ENCODE measurements at places on chromosomes 2 and 18.

DNA sequence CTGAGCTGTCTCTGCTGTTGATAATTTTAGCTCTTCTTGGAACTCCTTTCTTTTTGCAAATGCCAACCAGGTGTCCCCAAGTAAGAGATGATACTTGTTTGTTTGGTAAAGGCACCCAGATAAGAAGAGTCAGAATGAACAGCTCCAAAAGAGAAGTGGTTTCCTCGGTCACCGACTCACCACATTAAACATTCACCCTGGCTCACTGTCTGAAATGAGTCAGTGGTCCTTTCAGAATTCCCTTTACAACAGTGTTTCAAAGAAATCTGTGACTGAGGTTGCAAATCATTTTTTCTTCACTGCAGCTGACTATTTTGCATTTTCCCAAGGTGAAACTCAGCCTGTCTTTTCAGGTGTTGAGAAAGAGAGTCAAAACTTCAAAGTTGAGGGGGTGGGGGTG, 16.2 kb upstream of the CXCR4 start:
- DNase-seq = no peak

DNA sequence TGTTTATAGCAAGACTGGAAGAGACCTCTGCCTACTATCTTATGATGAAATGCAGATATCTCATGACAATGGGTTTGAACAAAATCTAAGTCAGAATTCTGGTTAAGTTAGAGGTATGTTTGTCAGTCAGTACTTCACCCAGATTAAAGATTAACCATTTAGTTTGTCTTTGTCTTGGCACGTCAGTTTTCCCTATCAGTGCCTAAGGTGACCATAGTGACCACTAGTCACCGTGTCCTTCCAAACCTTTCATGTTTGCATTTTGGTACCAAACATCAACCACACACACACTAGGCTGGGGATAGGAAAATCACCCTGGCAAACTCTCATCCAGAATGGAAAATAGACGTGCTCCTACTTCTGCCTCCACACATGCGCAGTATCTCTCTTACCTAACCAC, 248.9 kb downstream of the PIEZO2 start:
- no peak for DNase-seq

DNA sequence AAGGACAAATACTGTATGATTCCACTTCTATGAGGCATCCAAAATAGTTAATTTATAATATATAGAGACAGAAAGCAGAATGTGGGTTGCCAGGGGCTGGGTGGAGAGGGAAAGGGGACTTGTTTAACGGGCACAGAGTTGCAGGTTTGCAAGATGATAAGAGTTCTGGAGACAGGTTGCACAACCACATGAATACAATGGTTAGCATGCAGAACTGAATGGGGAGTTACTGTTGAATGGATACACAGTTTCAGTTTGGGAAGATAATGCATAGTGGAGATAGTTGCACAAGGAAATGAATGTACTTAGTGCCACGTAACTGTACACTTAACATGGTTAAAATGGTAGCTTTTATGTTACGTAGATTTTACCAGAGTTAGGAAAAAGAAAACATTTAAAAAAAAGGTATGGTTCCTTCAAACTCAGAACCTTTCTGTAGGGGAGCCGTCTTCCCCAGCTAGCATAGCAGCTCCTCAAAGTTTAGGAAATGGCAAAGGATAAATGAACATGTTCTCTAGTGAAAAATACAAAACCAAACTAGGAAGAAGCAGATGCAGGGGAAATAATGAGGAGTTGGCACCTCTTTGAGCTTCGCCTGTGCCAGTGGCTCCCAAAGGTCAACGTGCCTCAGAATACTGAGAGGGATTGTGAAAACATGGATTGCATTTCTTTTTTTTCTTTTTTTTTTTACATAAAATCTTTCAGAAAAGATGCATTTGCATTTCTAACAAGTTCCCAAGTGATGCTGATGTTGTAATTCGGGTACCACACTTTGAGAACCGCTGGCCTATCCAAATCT, 95.2 kb downstream of the ZCCHC2 start:
- no peak for DNase-seq

GRCh38 chr2:236265675-236266074, 1.5 kb upstream of the ASB18 start:
- no peak for DNase-seq

DNA sequence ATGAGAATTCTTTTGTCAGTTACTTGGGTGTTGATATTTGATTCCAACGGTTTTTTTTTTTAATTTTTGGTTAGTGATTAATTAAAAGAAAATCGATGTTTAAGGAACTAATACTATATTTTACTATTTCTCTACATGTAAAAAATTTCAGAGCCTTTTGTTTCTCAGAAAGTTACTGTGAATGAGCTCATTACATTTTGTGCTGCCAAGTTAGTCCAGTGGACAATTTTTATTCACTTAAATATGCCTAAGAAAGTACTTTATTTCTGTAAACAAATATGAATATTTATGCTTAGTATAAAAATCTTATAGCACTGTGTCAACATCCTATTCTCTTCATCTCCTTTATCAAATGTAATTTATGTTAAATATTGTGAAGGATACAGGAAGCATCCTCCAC, 309.3 kb downstream of the CTNNA2 start:
- no peak for DNase-seq

DNA sequence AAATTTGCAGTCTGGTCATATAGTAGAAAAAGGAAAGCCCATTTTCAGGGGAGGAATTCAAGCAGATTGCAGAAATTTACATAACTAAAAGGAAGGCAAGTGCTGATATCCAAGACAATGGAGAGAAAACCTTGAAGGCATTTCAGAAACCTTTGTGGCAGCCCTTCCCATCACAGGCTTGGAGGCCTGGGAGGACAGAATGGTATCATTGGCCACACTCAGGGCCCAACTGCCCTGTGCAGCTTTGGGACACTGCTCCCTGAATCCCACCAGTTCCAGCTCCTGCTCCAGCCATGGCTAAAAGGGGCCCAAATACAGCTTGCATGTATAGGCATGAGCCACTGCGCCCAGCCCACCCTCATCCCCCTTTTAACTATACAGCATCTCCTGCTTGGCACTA, 81.1 kb upstream of the NYAP2 start:
- no peak for DNase-seq

DNA sequence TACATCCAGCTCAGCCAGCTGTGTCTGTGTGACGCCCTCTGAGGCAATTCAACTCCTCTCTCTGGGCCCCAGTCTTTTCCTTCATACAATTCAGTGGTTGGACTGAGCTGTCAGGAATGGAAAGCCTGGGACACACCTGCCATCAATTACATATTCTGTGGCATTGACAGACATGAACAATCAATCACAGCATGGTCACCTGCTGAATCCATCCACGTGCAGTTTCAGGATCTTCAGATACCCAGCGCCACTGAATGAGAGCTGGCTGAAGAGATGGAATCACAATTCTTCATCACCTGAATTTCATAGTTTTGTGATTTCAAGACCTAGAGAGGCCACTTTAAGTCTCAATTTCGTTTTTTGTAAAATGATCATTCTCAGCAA, 5.1 kb downstream of the ADRA2B start:
- DNase-seq = no peak

GRCh38 chr2:227152093-227152766, 11.8 kb downstream of the COL4A4 start:
- DNase-seq = no peak
